ENCODE measurements at places on chromosomes 3 and 15.

DNA sequence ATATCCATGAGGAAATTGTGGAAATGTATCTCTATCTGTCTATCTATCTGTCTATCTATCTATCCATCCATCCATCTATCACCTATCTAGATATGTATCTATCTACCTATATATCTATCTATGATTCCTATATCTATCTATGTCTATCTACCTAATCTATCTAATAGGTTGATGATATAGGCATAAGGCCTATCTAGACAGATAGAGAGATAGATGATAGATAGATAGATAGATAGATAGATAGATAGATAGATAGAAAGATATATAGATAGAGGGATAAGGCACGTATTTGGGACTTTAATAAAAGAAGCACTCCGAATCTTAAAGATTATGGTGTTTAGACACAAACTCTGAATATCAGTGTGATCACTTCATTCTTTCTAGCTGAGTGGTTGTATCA lies 58.1 kb downstream of the DIPK2A start:
- no peak for DNase-seq

DNA sequence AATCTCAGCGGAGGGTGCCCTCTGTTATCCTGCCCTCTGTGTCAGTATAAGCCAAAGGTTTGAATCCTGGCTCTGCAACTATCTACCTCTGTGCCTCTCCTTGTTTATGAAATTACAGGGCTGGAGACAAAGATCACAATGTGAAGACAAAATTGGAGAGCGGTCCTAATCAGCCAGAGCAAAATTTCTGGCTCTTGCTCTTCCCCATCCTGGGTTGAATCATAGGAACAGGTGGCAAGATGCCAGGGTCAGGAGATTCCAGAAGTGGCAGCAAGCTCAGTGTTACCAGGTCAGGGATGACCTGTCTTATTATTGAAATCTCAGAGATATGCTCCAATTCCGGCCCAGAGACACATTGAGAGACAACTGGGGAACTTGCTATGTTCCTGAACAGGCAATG lies 2.3 kb upstream of the CCR2 start:
- DNase-seq: no peak

- no peak for DNase-seq
Measured at GRCh38 chr15:77476995-77477394, 56.3 kb downstream of the HMG20A start.

- DNase-seq: no peak
Measured at GRCh38 chr3:126104742-126105605, 21.1 kb upstream of the SLC41A3 start.

DNA sequence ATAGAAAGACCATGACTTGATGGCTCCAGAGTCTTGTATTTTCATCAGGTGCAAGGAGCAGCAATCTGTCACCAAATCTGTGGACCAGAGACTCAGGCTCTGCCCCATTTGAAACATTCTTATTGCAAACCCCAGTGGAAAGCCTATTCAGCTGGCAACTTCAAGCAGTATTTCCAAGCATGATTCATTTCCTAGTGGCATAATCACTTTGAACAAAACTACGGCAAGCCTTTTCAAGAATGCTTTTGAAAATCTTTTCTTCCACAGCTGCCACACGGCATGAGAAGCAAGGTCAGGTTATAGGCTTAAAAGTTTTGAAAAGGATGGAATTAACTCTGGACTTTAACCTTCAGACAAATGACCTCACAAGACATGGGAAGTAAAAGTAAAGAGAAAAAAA lies 122.0 kb upstream of the BFSP2 start:
- no peak for DNase-seq

DNA sequence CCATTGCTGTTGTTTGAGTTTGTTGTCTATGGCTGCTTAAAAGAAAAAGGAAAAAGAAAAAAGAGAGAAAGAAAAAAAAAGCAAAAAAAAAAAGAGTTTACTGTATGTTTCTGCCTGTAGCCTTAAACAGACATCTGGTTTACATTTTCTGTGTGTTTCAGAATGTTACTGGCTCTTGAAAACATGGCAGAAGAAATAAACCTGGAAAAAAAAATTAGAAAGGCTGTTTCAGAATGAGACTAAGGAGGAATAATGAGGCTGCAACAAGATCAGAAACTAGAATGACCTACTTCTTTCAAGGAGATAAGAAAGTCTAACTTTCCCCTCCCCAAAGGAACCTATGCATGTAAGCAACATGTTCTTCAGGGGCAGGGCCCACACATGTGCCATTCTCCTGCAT lies 292.1 kb downstream of the DIPK2A start:
- DNase-seq: no peak
